ENCODE measurements at places on chromosomes 5 and 9.

- no peak for DNase-seq
Measured at GRCh38 chr5:17079562-17079961, 137.9 kb upstream of the BASP1 start.

DNA sequence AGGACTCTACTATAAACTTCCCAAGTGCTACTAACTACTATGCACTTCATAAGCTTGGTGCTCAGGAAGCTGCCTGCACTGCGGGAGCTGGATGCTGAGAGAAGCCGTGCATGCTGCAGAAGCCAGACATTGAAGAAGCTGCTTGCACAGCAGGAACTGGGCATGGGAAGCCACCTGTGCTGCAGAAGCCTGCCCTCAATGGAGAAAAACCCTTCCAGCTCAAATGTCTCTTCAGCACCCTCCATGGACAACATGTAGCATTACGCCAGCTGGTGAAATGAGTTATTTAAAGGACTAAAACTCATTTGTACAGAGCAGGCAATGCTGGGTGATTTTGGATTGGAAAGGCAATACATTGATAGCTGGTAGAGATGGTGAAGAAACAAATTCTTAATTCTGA lies 247.2 kb downstream of the KIF4B start:
- no peak for DNase-seq

DNA sequence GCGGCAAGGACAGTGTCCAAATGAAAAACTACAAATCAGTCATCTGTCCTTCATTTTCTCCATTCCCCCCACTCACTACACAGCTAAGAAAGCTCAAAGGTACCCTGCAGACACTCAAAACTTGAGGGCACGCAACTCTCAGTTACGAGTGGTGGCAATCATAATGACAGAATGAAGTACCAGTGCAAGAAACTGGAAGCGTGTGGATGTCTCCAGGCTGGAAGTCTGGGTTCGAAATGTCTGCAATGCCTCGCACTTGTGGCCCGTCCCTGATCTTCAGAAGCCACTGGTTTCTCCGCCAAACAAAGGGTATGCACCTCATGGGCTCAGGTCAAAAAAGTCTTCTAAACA lies 597 bp upstream of the CENPH start:
- no peak for DNase-seq

GRCh38 chr9:71308454-71308853 lies 187.0 kb upstream of the TRPM3 start:
- DNase-seq = no peak

- no peak for DNase-seq
Measured at GRCh38 chr9:137988701-137989100, 111.1 kb downstream of the CACNA1B start.

DNA sequence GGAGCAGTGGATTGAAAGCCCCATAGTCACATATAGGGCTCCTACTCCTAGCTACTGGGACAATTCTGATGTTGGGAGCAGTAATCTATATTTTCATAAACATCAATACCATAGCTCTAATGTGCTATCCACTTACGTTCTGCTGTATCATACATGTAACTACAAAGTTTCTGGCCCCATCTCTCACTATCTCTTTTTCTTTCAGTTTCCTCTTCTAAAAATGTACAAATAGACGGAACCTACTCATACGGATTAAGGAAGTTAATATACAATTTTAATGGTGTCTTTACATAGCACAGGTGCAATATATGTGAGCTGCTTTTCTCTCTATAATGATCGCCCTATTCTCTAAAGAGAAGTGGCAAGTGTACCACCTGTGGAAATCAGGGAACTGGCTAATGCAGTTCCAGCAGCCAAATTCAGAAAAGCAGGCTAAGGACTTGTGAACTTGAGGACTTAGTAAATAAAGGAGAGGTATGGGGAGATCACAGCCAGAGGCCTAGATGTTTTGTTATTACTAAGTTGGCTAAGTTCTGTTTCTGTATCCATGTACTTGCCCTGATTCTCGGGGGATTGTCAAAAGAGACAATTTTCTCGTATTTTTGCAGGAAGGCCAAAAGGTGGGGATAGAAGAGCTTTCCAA lies 1021.9 kb downstream of the CDH12 start:
- no peak for DNase-seq
